ENCODE measurements at places on chromosomes 6 and 20.
A peak's percentile ranks its signal among the peaks of the same experiment; 100 is the strongest.

- no peak for DNase-seq
Measured at GRCh38 chr6:43952746-43953145, 174.5 kb downstream of the MRPL14 start.

GRCh38 chr20:56328861-56329260 is 29.9 kb upstream of the FAM210B start:
- peak; percentile 13 for DNase-seq

DNA sequence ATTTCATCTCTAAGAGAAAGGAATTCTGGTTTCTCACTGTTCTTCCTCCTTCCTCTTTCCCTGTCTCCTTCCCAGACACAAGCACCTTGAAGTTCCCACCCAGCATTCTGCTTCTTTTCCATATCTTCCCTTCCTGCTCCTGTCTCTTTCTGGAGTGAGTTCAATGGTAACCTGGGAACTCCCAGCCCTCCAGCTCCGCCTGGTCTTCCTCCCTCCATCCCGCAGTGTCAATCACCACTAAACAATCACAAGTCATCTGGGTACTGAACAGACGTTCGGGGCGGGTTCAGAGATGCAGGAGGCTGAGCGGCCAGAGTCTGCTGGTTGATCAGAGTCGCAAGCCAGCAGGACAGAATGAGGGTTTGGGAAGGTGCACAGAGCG is 7.7 kb downstream of the TTBK1 start:
- DNase-seq, result no peak

DNA sequence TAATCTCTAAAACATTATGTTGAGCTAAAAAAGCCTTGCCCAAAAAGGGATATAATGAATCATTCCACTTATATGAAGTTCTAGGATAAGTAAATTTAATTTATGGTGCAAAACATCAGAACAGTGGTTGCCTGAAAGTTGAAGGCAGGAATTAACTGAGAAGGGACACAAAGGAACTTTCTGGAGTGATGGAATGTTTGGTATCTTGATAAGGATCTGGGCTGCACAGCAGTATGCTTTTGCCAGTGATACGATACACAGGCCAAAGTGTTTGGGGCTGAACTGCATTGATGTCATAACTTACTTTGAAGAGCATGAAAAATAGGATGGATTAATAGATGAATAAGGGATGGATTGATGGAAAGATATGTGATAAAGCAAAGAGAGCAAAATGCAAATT is 146.1 kb upstream of the LRFN2 start:
- DNase-seq, result no peak

- DNase-seq, result peak; percentile 74
Measured at GRCh38 chr6:125267806-125268523, 33.8 kb downstream of the HDDC2 start.

- DNase-seq, result no peak
Measured at GRCh38 chr6:13511913-13512717, 24.7 kb upstream of the GFOD1 start.

DNA sequence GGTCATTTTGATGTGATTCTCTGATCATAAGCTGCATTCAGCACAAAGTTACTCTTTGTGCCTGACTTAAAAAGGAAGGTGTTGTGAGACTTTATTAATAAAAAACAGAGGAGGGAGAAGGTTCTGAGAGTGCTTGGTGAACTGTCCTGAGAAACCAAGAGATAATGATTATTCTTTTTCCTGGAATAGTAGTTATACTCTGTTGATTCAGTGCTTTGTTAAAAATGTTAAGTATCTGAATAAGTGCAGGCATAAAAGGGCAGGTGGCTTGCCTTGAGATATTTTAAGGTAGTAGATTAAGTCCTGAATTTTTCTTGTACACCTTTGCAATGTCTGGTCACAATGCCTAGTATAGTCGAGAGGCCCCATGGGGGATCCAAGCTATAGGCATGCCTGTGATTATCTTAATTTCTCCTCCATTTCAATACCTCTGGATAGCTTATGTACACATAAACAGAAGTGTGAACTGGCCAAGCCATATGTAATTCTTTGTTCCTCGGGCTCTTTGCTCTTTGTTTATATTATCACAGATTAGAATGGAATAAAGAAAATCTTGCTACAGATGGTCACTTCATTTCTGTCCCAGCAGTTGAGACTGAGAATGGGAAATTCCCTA is 50.0 kb downstream of the SOBP start:
- DNase-seq, result no peak

All from cardiac fibroblast (primary cell).